ENCODE measurements at places on chromosomes 2 and 18.

DNA sequence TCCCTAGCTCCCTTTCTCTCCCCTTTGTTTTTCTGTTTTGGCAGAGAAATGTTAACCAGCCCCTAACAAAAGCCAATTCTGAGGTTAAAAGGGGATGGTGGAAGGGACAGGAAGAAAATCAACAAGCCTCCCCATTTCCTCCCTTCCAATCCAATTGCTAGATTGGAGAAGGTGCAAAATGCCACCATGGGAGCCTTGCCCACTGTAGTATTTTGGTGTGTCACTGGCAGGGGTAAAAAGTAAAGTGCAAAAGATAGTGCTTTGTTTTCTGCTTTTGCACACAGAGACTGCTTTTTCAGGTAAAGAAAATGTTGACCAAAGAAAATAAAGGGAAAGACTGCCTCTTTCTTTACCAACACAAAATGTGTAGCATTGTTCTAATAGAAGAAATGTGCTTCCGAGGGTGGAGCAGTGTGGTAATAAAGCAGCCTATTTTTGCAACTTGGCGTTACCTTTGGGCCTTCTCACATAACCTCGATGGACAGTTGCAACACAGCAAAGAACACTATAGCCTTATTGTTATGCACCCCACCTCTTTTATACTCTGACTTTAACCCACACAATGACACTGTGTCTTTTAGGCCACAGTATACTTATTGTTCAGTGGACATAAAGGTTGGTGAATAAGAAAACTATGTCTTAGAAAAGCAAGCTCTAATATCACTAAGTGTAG is 861.8 kb downstream of the BCL11A start:
- DNase-seq: no peak

GRCh38 chr2:70767699-70768589 is at the start of gene ADD2:
Gene ADD2 (minus strand): TSS chr2:70768200. CDS start chr2:70706408, 61,792 bp downstream.
- DNase-seq: peak; percentile 60

GRCh38 chr2:177730792-177731191 is 338.2 kb downstream of the AGPS start:
- DNase-seq: no peak

DNA sequence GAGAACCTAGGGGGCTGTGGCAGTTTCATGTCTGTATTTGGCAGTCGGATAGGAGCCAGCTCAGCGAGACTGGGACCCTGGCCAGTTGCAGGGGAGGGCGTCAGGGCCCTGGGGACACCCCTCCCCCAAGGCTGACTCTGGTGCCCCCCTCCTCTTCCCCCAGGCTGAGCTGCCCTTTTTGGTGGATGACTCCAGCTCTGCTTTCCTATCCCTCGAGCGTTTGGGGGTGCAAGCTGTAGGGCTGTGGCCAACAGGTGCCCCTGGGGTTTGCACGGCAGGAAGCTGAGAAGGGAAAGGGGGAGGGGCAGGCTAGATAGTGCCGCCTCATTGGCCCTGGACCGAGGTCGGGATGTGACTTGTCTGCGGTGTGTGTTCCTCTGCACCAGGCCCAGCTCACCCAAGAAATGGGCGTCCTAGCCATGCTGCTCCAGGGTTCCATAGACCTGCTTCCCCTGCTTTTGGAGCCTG is 26.4 kb downstream of the SPEG start:
- DNase-seq: no peak

DNA sequence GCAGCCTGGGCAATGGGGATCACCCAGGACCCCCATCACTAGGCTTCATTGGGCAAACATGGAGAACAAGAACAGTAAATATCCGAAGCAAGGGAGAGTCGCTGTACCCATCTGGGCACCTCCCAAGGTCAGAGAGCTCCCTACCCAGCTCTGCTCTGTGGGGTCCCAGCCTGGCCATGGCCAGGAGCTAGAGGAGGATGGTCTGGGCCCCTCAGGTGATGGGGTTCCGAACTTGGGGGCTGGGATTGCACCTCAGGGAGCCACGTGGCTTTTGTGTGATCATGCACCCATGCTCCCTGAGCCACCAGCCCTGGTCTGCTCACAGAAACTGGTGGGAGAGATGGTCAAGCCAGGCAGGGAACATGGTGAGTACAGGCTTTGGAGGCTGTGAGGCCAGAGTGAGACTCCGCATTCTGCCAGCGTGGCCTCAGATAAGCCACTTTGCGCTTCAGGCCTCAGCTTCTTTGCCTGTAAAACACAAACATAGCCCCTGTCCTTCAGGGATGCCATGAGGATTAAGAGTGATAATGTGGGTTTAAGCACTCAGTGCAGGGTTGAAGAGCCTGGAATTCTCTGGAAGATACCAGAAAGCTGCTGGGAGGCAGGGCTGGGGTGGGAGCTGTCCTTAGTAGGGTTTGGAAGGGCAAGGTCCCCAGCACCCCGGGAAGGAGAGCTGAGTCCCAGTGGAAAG is 3.0 kb upstream of the NMUR1 start:
- no peak for DNase-seq

GRCh38 chr18:37450434-37451132 is 115.0 kb downstream of the CELF4 start:
- no peak for DNase-seq

DNA sequence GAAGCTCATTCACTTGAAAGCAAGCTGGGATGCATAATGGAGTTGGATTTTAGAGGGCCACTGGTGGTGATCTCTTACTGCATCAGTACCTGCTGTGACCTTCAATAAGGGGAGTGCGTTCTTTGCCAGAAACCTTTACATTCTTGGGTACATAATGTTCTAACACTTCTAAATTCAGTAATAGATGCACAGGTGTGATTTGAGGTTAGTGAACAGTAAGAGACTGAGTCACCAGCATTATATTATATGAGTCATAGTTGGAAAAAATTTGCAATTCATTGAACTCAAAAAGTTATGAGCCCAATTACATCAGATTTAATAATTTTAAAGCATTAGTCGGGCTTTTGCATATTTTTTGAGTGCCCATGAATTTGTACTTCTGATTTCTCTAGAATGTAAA is 803.3 kb downstream of the ADCYAP1 start:
- DNase-seq: no peak

DNA sequence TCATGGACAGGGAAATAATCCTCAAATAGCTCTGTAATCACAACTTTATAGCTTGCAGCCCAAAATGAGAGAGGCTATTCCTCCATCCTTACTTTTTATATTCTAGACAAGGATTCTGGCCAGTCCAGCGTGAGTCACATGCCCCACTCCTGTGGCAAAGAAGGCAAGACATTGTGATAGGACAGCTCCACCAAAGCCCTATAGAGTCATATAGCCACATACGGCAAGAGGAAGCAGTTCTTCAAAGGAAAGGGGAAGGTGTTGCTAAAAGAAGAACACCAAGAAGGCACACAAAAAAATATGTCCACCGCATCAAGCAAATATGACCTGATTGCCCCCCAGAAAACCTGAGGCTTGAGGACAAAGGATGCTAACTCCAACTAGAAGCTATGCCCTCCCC is 3.4 kb upstream of the GFPT1 start:
- no peak for DNase-seq

DNA sequence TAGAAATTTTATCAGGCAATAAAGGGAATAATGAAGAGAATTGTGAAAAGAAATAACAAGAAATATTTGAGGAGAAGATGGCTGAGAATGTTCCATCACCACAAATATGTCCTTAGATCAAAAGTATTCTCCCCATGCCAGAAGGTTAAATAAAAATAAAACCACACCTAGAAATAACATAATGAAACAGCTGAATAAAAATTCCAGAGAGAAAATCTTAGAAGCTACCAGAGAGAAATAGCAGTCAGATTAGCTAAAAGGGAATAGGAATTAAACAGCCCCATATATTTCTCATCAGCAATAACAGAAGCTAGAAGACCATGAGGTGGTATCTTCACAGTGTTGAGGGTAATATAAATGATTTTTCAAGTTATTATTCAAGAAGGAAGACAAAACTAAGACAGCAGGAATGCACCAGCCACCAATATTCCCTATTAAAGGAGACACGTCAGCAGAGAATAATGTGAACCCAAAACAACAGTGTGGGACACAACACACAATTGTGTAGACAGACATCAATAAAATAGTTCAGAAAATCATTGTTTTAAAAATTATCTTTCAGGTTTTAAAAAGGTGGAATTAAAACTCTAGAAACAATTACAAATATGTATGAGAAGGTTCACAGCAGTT is 82.0 kb upstream of the NEDD4L start:
- no peak for DNase-seq

DNA sequence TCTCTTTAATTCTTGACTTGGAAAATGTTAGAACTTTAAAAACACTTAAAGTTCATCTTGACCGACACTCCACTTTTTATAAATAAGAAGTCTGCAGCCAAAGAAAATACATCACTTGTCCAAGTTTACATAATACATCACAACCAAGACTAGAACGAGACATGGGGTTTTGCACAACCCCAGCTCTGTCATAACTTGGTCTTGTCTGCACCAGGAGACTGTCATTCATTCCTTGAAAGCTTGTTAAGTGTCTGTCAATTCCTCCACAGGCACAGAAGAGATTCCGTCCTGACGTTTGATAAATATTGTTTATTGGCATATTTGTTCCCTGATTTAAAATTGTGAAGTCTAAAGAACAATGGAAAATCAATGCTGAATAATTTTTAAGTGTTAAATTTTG is 139.5 kb upstream of the SETBP1 start:
- DNase-seq: no peak

DNA sequence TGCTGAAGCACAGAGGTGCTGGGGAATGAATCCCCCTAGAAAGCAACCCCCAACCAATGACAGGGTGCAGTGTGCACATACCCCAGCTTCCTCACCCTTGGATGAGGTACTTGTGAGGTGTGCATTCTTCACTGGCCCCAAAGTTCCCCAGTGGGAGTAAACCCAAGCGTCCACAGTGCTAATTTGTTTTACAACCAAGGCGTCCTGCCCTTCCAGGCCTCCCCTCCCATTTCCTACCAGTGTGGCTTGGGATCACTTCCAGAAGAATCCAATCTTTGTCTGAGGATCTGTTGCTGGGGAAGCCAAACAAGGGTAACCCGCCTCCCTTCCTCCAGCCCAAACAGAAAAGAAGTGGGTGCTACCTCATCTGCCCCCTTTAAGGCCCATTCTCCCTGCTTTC is 40.3 kb upstream of the TEX51 start:
- DNase-seq: no peak

DNA sequence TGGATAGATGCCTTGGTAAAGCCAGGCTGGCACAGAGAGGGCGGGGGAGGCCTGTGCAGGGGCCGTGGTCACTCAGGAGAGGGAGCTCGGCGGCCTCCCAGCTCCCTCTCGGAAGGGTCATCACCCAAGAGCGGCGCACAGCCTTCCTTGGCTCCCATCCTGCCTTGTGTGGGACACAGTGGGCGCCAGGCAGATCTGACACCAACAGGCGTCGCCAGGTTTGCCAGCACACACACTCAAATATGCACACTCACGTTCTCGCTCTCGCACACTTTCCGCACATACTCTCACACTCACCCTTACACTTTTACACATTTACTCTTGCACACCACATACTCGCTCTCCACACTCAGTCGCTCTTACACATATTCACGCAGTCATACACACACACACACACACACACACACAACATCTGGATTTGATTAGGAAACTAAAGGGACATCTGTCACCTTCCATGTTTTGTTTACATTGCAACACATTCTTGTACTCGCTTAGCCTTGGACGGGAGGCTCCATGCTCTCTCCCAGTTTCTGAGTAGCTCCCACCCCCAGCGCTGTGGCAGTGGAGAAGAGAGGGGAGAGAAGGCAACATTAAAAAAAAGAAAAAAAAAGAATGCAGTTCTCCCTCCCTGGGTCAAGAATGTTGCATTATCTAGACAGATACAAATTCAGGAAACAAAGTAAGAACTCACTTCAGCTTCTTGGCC is 10.5 kb downstream of the CHMP1B start:
- DNase-seq: no peak

DNA sequence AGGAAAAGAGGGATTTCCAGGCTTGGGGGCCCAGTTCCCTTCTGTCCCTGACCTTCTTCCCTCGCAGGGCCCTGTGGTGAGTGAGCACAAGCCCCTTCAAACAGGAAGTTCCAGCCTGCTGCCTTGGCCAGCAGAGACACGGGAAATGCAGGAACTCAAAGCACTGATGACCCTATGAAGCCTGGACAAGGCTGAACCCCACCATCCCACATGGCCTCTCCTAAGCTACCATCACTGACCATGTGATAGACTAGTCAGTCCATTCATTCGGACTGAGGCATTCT is 196.4 kb downstream of the TNS1 start:
- DNase-seq: no peak

Measured in activated T-cell treated with anti-CD3 and anti-CD28 coated beads for 48 hours (primary cell).